T1000 (cell line): ENCODE measurements at places on chromosomes 11 and 22.
A peak's percentile ranks its signal among the peaks of the same experiment; 100 is the strongest.

GRCh38 chr11:126284829-126285228, 1.9 kb downstream of the TIRAP start:
- DNase-seq, result peak; percentile 68

DNA sequence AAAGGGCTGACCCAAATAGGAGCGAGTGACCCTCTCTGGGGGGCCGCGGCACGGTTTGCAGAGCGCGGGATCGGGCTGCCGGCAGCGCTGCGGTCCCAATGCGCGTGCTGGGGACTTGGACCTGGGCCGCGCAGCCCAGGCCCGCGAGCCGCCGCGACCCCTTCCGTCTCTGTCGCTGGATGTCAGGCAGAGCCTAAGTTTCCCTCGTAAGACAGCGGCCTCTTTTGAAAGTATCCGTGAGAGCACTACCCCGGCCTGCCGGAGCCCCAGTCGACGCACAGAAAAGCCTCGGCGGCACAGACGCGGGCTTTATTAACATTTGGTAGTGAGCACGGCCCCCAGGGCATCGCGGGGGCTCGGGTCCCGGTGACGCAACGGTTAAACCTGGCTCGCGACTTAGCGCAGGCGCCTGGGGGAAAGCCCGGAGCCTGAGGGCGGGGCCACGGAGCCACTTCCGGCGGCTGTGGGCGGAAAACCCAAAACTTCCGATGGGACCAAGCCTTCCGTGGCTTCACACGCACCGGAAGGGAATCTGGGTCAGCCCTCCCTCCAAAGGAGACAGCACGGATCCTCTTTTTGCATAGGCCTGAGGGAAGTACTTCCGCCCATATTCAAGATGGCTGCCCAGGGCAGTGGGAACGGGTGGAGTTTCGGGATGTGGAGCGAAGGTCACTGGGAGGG, 14.8 kb downstream of the BAD start:
- peak; percentile 99 for DNase-seq

GRCh38 chr11:113540416-113541330, 65.5 kb upstream of the DRD2 start:
- DNase-seq, result no peak

GRCh38 chr11:118911880-118912741, 13.6 kb downstream of the BCL9L start:
- peak; percentile 68 for DNase-seq

DNA sequence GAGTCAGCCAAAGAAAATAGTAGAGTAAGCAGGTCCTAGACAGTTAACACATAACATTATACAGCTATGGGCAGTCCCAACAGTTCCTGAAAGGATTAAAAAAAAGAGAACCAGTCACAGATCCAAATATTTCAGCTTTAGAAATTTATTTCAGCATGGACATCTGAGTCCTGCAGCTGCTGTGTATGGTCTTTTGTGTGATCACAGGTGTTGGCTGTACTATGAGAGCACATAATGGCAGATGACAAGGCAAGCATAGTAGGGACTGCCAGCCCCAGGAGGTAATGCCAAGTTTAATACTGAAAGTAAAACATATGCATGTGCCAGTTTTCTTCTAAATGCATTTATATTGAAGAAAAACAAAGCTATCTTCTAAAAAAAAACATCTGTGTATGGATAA, 158.1 kb downstream of the GRIA4 start:
- no peak for DNase-seq

GRCh38 chr22:38448945-38449745, 5.9 kb downstream of the KCNJ4 start:
- DNase-seq, result no peak

DNA sequence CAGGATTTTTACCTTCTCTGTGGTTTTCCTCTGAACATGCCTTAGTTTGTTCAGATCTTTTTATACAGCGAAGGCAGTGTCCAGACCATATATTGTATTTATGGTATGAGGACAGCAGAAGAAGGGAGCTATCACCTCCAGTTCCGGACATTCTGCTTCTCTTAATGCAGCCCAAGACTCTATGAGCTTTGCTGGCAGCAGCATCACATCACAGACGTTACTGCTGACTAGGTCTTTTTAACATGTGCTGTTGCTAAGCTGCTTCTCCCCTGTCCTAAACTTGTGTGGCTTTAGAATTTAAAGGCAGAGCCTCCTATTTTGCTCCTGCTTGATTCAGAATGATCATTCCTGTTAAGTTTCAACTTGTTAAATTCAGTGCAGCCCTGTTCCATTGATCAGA, 13.4 kb downstream of the MICAL2 start:
- DNase-seq, result no peak

- DNase-seq, result no peak
These were observed 102.4 kb upstream of the THY1 start for GRCh38 chr11:119525180-119525866.

DNA sequence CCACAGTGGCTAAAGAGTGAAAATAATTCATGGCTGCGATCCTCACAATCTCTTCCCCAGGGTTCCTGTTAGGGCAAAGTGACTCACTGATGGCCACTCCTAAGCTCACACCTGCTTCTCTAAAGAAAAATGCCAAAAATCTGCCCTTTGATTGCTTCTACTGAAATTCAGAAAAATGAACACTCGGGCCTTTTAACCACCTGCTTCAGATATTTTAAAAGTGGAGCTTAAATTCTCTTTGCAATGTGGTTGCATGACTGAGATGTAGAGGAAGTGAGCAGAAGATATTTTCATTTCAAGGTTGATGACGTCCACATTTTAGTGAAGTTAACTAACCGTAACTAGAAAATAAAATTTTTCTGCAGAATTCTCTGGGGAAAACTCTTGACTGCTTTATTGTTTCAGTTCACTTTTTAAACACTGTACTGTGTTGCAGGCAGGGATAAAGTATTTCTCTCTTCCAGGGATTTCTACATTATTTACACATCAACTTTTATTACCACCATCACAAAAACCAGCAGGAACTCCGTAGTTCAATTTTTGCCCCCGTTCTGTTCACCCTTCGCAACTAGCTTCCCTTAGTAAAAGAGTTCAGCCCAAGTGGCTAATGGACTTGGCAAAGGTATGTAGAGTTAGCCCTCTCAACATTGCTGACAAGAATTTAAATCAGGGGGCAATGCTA, 8.5 kb downstream of the RAB30 start:
- DNase-seq, result no peak

- DNase-seq, result no peak
These were observed 12.9 kb upstream of the CASTOR1 start for GRCh38 chr22:30301995-30302809.

DNA sequence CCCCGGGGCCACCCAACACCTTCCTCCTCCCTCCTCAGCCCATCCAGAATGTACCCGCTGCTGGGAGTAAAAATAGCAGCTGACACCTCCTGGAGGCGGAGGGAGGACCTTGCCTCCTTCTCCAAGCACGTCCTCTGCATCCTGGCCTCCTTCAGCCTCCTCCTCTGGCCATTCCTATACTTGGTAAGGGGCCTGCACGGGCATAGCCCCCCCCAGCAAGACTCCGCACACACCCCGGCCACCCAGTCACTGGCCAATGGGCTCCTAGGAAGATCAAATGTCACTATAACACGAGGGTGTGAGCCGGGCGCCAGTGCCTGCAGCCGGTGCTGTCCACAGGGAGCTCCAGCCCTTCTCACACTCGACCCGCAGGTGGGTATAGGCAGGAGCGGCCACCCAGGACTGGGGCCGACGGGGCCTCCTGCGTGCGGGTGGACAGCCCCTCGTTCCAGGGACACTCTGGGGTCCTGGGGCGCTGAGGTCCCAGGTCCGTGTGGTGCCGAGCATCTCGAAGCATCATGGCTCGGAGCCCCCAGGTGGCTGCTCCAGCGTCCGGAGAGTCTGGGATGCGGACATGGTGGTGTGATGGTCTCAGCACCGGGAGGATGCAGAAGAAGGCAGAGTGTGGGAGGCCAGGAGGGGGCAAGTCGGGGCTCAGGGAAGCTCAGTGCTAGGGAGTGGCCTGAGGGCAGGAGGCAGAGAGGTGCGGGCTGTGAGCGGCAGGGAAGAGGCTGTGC, at the start of gene TNNT3:
Gene TNNT3 (plus strand): TSS at position 313 of the 737 bp plus-strand sequence. CDS start 3,172 bp downstream, outside the sequence.
- no peak for DNase-seq
